ENCODE measurements at places on chromosomes 6 and 20.

- no peak for DNase-seq
These were observed 357.5 kb downstream of the HDGFL1 start for GRCh38 chr6:22926790-22927354.

DNA sequence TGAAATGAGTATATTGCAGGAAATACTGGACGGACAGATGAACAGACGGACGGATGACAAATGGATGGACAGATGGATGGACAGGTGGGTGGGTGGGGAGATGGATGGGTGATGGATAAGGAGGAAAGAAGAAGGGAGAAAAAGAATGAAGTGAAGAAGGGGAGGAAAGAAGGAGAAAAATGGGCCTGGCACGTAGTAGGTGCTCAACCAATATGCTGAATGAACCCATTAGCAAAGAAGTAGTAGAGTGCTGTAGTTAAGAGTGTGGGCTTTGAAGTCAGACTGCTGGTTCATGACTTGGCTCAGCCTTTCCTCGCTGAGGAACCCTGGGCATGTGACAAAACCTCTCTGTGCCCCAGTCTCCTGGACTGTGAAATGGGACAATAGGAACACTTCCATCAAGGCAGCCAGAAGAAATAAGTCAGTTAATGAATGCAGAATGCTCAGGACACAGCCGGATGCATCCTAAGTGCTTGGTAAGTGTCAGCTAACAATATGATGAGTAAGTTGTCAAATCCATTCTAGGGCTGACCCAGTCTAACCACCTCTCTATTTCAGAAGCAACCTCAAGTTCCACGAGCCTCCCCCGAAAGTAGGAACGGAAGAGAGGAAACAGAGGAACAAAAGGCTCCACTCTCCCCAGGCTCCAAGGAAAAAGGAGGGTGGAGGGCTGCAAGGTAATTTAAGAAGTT is 37.9 kb downstream of the PREX1 start:
- DNase-seq, result no peak

DNA sequence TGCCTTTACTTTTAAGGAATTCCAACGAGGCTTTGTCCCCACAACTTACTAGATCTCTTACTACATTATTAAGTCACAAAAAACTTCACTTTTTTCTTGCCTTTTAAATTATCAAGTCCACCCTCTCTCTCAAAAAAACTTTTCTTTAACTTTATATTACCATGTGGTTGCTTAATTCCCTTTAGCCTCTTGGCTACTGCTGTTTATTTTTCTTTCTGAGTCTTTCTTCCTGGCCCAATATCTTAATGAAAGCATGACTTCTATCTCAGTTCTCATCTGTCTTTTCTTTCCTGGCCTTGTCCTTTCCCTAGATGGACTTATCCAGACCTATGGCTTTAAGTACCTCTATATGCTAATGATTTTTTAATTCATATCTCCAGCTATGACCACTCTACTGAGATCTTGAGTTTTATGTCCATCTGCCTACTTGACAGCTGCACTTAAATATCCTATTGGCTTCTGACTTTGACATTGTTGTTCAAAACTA is 710.5 kb downstream of the RFPL4B start:
- no peak for DNase-seq

DNA sequence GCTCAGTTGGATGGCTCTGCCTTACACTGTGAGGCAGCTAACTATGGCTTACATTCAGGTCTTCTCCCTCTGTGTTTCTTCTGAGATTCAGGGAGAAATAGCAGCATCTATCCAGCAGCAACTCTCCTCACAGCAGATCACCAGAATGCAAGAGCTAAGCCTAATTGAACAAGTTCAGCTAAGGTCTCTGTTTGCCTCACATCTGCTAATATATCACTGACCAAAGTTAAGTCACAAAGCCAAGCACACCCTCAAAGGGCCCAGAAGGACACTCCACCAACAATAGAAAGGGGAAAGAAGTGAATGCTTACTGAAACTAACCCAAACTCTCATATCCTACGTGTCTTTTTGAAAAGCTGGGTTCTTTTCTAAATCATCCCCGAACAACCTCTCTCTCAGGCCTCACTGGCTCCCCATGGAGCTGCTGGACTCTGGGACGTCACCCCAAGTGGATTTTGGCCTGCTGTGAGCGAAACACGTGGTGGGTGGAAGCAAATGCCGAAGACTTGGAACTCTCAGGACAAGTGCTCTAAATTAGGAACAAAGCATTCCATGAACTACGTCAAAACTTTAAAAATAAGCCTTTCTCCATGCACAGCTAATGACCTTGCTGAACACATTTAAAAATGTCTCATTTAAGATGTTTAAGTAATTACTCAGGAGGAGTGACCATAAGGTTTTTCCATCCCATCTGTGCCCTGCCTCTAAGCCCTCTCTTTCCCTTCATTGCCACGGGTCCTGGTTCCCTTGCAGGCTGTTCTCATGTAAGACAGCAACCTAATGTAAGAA is 167.5 kb upstream of the PLCB4 start:
- peak; percentile 18 for DNase-seq

DNA sequence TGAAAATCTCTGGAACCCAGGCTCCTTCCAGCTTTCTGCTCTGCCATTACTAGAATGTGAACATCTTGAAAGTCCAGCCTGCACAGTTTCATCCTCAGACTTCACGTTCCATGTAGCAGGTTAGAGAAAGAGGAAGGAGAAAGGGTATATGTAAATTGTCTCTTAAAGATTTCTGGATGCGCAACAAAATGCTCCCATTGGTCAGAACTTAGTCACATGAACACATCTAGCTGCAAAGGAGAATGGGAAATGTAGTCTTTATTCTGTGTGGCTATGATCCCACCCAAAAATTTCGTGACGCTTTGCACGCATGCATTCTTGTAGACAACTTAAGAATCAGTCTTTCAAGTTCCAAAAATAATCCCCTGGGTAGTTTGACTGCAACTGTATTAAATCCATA is 46.4 kb upstream of the CHD6 start:
- DNase-seq, result peak; percentile 8

GRCh38 chr6:4128748-4129147 is 6.6 kb downstream of the ECI2 start:
- no peak for DNase-seq

DNA sequence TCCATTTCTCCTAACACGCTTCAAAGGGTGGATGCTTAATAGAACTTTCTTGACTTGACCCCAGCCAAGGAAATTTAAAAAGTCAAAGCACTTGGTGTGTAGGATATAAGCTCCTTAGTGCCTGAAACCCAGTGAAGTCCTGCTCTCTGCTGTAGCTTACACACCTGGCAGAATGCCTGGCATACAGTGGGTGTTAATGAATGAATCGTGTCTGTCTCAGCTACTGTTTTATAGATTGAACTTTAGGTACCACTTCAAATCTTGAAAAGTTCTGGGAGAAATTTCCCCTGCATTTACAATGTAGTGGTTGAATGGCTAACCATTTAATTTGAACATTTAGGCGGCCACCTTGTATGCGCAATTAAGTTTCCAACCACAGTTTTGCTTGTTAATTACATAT is 70.5 kb upstream of the ZNF217 start:
- no peak for DNase-seq

GRCh38 chr6:13243033-13243432 is 85.3 kb downstream of the TBC1D7 start:
- DNase-seq, result peak; percentile 70

- no peak for DNase-seq
These were observed 416.5 kb downstream of the CDC5L start for GRCh38 chr6:44804016-44804415.

- DNase-seq, result peak; percentile 70
These were observed 65.0 kb upstream of the EEF1A1 start for GRCh38 chr6:73585566-73586415.

DNA sequence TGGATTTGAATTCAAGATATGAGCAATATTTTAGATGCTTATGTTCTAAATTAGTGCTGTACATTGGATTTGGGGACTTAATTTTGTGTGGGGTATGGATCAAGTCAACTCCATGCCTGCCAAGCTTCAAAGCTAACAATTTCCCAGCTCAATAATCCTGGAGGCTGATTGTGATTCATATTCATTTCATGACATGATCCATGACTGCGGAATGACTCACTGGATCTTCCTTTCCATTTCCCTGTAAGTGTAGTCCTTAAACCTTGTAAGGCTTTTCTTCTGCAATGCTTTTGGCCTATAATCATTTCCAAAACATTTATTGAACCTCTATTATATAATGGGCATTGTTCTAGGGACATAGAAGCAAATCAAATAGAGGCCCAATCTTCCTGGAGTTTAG is 44.7 kb upstream of the CCN2 start:
- DNase-seq, result peak; percentile 85

GRCh38 chr20:44730441-44730840 is 15.2 kb upstream of the KCNK15 start:
- DNase-seq, result peak; percentile 97

- no peak for DNase-seq
These were observed 52.0 kb downstream of the BFSP1 start for GRCh38 chr20:17479063-17479657.

DNA sequence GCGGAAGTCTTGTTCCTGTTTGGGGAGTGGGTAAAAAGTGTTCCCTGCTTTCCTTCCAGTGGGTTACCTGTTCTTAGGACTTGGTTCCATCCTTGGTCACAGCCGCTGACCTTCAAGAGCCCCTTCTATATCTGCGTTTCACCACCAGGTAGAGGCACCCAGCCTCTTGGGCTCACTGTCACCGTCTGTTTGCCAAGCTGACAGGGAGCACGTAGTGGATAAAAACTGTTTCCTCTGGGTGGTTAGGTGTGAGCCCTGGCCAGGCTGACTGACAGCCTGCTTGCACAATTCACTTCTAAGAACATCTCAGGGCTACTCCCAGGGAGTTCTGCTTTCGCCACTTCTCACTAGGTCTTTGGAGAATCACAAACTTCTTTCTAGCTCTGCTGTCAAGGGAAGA is 1.8 kb upstream of the JPH2 start:
- no peak for DNase-seq

- DNase-seq, result no peak
These were observed 431.8 kb upstream of the MAN1A1 start for GRCh38 chr6:119781365-119781764.

DNA sequence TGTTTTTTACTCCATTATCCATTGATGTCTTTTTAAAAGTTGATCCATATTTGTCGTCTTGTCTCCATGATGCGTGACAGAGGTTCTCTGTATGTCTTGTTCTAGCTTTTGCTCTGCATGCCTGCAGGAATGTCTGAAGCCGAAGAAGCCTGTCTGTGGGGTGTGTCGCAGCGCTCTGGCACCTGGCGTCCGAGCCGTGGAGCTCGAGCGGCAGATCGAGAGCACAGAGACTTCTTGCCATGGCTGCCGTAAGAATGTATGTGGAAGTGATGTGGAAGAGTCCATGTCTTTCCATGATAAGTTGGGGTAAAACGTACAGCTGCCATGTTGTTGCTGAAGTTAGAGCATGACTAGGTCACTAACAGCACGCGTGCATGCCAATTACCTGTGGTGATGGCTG is 5.3 kb downstream of the RNF114 start:
- DNase-seq, result no peak

- DNase-seq, result peak; percentile 50
These were observed 43.1 kb upstream of the NAA20 start for GRCh38 chr20:19973961-19974629.

- DNase-seq, result no peak
These were observed 54.5 kb downstream of the PLCG1 start for GRCh38 chr20:41191562-41192500.

GRCh38 chr6:150025201-150025917 is at the start of gene RAET1L:
RAET1L (minus strand) TSS chr6:150025532; CDS start chr6:150025471, 61 bp downstream.
- peak; percentile 59 for DNase-seq

GRCh38 chr20:22368235-22368634 is 216.1 kb downstream of the FOXA2 start:
- DNase-seq, result no peak

DNA sequence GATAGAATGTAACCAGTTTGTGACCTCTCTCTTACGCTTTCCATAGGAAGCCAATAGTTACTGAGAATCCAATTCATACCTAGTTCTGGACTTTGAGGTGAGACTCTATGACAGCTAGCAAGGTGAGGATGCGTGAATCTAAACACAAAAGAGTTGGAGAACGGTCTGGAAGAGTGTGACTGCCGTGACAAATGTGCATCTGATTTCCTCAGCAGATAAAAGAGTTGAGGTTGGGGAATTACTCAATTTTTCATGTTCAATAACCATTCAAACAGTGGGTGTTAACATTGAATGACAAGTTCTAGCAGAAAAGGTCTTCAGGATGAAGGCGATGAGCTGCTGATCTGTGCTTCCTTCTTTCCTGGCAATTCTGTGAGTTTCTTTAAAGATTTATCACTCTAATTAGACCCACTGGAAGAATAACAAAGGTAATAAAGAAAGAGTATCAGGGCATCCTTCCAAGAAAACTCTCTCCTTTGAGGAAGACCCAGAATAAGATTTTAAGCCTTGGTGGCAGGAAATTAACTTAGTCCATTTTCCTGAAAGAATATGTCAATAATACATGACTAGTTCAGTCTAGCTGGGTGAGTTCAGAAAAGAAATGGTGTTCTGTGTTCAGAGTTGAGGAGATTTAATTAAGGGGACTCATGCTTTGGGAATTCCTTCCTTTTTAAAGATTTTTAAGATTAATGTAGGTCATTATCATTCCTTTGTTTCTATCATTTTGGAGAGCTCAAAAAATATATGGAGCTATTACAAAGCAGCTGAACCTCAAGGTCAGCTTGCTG is 24.5 kb downstream of the KIF3B start:
- peak; percentile 20 for DNase-seq

GRCh38 chr20:62665153-62665754 is 23.0 kb downstream of the SLCO4A1 start:
- DNase-seq, result no peak

DNA sequence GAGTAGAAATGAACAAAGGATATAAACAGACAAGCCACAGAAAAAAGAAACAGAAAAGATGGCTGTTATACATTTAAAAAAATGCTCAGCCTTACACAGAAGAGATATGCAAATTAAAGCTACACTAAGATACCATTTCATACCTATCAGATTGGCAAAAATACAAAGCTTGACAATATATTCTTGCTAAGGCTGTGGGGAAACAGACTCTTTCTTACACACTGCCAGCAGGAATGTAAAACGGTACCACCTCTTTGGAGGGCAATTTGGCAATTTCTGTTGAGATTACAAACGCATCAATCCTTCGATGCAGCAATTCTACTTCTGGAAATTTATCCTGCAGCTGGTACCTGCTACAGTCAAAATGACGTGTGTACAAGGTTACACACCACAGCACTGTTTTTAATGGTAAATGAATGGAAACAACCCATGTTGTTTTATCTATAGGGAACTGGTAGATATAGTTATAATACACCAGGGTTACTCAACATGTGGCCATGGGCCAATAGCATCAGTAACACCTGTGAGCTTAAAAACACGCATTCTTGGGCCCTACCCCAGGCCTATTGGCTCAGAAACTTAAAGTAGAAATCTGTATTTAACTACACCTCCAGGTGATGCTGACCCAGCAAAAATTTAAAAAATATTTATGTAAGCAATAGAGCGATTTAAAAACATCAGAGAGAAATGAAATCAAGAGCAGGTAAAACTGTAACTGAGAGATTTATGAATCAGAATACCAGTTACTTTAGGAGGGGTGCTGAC is 53.3 kb downstream of the TRAM2 start:
- no peak for DNase-seq

- no peak for DNase-seq
These were observed 396.7 kb downstream of the HACE1 start for GRCh38 chr6:104462811-104463599.

- DNase-seq, result no peak
These were observed 194.0 kb downstream of the TRIM27 start for GRCh38 chr6:28729501-28730402.

GRCh38 chr6:76984572-76984971 is 478.7 kb downstream of the HTR1B start:
- DNase-seq, result no peak

- DNase-seq, result peak; percentile 37
These were observed at the start of gene ADGB for GRCh38 chr6:146598772-146599405. ADGB (plus strand) TSS chr6:146598972; CDS start chr6:146599041, 69 bp downstream.

GRCh38 chr6:36848658-36849441 is 9.6 kb upstream of the CPNE5 start:
- no peak for DNase-seq

Measured in HFFc6 (cell line).